ENCODE measurements at places on chromosomes 6 and 20.

DNA sequence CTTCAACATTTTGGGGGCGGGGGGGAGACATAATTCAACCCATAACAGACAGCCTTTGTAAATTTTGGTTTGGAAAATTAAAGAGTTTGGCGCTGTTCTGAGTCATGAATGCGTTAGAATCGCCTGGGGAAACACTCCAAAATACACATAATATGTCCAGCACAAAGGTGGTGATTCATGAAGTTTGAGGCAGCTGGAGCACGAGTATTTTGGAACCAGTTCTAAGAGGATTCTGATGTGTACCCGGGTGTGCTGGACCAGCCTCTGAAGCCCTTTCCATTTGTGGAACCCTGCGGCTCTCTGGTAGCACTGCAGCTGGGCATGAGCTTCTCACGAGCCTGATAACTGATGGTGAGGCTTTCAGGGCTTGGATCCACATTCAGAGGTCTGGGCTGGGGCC lies 4.7 kb downstream of the GMPR start:
- no peak for DNase-seq

GRCh38 chr6:3305216-3305565 lies 46.4 kb downstream of the PSMG4 start:
- DNase-seq: no peak

- DNase-seq: no peak
Measured at GRCh38 chr20:4225745-4226144, 210.4 kb upstream of the RNF24 start.

DNA sequence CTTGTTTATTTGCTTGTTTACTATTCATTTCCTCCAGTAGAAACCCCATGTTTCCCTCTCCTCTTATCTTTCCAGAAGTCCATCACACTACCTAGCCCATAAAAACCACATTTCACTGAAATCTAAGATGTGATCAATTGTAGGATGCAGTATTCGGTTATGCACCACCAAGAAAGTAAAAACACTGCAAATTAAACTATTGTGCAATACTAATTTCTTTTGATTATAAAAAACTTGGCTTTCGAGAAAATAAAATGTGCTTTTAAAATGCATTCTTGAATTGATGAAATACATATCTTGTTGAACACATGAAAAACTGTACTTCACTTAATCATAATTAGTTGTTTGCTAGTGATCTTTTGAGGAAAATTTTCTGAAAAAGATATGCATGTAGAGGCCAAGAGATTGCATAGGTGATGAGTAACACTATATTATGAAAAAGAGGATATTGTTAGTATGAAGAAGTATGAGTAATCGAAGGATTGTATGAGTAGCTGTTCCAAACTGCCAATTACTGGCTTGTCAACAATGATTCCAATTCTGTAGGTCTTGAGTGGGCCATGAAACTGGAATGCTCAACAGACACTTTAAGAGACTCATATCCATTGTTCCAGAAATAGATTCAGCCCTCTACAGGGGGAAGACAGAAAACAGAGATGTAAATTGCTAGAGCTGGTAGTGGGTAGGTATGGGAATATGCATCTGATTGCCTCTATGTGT lies 79.7 kb downstream of the RNF217 start:
- DNase-seq: no peak

DNA sequence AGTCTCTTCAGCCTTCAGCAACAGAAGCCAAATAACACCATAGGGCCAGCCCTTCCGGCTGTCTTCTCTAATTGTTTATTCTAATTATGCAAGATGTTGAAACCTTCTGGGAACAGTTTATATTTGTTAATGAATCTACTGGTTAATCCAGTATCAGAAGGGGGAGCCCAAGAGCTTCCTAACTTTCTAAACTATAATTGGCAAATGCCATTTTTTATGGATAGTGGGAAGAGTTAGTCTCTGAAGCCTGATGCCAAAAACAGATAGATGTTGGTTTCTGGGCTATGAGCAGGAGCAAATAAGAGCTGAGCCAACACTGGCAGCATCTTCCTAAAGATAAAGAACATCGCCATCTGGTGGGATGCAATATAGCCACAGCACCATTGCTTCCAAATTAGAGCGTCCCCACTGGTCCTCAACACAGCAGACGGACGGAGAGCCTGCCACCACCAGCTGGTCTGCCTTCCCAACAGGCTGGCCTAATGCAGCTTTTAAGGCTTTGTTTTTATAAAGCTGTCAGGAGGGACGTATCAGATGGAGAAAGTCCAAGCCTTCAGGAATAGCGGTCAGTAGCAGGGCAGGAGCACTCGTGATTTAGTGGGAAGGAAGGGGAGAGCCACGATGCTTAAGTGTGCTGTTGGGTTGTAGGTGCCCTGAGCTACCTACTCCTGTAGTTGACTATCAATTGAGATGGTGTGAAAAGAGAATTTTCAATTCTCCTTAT lies 118.8 kb downstream of the RALGAPA2 start:
- DNase-seq: no peak

DNA sequence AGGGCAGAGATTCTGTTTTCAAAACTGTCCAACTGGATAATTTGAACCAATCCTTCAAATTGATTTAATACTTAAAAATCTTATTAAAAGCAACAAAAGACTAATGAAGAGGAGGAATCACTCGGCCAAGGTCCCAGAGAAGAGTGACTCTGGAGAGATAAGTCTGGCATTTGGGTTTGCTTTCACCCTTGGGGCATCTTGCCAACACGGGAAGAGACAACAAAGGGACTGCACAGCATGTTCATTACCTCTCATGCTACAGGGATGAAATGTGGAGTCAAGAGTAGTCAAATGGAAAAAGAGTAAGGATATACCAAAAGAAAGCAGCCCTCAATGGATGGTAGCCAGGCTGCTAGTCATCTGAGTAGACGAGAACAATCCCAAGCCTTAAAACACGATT lies 68.2 kb downstream of the KHDRBS2 start:
- DNase-seq: no peak

- DNase-seq: no peak
Measured at GRCh38 chr6:166556863-166557322, 29.6 kb downstream of the RAMACL start.

DNA sequence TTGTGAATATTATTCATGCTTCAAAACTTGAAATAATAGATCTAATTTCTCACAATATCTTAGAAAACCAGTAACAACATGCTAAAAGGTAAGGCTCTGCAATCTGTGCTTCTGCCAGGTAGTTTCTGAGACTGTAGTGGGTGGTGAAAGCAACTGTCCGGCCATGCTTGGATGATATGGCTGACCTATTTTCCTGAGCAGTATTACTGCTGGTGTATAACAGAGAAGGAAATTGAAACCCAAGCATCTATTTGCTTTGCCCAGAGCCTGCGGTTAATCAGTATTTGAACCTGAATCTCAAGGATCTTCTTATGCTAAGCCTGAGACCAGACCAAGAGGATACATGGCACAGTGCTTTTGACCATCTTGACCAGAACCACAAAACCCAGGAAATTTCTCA lies 563.8 kb downstream of the COL12A1 start:
- no peak for DNase-seq

- DNase-seq: no peak
Measured at GRCh38 chr20:58923117-58923712, 57.8 kb upstream of the NELFCD start.

- DNase-seq: no peak
Measured at GRCh38 chr6:136739501-136739900, 52.8 kb downstream of the MAP3K5 start.

- DNase-seq: no peak
Measured at GRCh38 chr6:43963203-43963602, 164.0 kb downstream of the MRPL14 start.

DNA sequence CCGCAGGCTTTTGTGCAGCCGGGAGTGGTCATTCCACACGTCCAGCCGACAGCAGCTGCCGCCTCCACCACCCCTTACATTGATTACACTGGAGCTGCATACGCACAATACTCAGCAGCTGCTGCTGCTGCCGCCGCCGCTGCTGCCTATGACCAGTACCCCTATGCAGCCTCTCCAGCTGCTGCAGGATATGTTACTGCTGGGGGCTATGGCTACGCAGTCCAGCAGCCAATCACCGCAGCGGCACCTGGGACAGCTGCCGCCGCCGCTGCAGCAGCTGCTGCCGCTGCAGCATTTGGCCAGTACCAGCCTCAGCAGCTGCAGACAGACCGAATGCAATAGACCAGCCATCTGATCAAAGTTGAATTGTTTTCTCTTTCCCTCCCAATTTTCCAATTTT lies 10.6 kb downstream of the RBM24 start:
- DNase-seq: no peak

DNA sequence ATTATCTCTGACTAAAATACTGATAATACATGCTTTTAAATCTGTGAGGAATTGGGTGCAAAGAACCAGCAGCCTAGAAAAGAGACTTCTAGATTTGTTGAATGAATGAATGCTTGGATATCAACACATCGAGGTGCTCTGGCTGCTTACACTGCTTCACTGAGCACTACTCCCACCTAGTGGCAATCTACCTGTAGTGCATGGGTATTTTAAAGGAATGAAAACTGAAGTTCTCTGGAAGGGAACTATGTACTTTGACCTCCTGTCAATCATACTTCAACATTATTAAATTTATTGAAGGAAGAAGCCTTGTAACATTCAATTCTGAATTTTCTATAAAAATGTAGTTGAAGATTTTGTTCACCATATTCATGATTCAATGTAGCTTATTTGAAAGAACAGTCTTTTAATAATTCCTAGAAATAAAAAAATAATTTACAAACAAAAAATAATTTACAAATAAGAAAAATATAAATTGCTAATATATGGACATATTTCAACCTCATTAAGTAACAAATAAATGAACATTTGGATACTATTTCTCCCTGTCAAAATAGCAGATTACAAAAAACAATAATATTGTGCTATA lies 111.2 kb upstream of the MMS22L start:
- DNase-seq: no peak

- DNase-seq: no peak
Measured at GRCh38 chr6:56549014-56549413, 93.7 kb downstream of the DST start.

DNA sequence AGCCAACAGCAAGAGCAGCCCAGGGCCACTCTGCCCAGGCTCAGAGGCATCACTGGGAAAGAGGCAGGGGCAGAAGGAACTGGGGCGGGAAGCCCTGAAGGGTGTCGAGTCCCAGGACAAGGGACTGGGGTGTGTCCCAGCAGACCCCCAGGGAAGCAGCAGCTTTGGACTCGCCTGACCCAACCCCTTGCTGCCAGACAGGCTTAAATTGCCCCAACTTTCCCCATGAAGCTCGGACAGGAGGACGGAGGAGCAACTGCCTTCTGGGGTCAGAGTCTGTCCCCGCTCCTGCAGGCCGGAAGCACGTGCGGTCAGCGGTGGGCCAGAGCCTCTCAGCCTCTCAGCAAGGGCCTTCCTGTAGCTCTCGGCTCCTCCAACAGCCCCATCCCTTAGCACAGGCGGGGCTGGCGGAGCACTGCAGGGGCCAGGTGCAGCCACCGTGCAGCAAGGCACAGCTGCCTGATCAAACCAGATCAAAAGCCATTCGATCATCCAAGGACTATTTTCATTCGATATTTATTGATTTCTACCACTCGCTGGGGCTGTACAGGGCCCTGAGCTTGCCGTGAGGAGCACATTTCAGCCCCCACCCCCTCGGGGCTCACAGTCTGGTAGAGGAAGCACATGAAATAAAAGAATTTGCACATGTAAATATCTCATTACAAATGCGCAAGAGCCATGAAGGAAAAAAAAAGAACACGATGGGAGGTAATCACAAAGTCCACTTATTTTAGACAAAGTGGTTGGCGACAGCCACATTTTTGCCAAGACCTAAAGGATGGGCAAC lies 31.8 kb upstream of the STX16 start:
- DNase-seq: no peak

DNA sequence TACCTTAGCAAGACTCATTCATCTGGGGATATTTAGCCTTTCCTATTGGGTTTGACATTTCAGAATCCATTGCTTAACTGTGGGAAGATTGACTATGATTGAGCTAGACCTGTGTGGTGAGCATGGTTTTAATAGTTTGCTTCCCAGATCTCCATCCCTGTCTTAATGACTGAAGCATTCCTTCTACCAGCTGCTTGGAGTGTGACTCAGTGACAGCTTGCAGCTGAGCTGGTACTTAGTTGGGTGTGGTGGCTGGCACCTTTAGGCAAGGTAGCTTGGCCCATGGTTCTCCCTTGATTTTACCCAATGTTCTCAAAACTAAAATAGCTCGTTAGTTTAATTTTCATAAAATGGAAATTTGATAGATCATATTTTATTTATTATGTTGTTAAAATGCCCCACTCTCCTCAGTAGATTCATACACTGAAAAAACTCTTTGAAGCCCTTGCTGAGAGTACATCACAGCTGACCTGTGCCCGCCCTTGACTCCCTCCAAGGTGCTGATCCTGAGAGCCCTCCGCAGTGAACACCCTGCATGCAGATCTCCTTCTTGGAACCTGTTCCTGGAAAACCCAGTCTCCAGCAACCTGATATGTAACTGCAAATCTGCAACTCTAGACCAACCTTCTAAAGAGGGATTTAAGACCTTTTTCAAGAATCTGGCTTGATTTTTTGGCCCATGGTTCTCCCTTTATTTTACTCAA lies 19.1 kb downstream of the DOK5 start:
- DNase-seq: no peak

- no peak for DNase-seq
Measured at GRCh38 chr6:161891542-161891941, 617.7 kb upstream of the AGPAT4 start.

GRCh38 chr6:107616775-107617174 lies 126.9 kb downstream of the SOBP start:
- no peak for DNase-seq

DNA sequence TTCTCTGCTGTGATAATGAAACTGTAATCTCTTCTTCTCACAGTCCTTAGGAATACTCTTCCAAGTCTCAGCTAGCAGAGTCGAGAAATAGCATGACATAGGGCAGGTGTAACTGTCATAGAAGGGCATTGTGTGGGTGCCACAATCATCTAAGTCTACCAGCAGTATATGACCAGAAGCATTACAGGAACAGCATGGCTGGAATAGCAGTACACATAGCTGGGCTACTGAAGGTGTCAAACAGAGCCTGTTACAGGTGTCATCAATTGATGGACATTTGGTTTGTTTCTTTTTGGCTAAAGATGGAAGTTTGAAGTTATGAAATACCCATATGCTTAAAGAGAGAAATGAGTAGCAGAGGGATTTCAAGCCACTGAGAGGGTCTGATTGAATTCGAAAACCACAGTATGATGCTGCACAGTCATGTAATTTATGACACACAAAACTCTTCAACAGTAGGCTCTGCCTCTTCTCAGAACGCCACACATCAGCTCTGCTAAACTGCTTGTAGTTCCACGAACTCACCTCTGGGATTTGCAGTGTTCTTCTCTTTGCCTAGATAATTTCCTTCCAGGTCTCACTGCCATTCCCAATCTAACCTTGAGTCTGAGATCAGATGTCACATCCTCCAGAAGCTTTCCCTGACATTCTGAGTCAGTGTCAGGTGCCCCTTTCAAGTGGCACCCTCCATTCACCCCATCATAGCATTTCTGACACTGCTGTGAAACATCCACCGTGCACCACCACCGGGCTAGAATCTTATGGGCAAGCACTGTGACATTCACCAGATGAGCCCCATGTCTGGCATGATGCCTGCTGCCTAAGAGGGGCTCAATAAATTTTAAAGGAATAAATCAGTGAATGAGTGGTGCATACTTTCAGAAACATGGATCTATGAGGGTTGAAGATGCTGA lies 151.0 kb downstream of the ADAT2 start:
- no peak for DNase-seq

All from NK-92 treated with Interleukin-12 subunit alpha and Interleukin-12 subunit beta, amount 100 ng/mL, for 24 hours (cell line).